LHCN-M2 (cell line): ENCODE measurements at places on chromosomes 4 and X.
A peak's percentile ranks its signal among the peaks of the same experiment; 100 is the strongest.

DNA sequence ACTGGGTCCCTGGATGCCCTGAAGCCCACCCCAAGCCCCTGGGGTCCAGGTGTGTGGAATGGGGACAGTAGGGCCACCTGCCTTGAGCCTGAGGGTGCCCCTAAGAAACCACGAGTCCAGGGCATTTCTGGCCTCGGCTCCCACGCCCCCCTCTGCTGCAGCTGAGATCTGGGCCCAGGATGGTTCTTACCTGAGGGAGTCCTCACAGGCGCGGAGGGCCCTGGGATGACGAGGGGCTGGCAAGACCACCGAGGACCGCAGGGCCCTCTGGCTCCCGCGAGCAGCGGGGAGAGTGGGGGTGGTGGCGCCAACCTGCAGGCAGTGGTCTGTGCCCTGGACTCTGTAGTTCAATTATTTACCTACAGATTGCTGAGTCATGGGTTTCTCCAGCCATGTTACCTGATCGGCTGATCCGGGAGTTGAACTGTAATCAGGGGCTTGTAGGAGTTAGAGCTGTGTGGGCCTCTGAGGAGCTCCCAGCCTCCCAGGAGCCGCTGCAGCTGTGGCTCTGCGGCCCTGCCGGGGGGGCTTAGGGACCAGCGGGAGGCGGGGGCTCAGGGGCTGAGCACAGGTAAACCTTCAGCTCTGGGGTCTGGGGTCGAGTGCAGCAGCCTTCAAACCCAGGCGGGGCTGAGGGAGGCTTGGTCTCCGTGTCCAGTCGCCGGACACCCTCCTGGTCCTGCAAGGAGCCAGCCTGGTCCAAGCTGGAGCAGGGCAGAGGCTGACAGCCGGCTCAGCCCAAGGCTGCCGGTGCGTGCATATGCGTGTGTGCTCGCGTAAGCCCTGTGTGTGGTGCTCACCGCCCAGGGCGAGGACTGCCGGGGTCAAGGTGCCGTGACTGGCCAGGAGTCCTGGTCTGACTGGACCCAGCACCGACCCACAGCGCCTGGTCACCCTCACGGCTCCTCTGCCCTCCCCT, at the start of gene SLC26A1:
TSS of gene SLC26A1 (minus strand) at position 294 of the 919 bp plus-strand sequence. CDS start 1,701 bp downstream, outside the sequence.
- no peak for DNase-seq

DNA sequence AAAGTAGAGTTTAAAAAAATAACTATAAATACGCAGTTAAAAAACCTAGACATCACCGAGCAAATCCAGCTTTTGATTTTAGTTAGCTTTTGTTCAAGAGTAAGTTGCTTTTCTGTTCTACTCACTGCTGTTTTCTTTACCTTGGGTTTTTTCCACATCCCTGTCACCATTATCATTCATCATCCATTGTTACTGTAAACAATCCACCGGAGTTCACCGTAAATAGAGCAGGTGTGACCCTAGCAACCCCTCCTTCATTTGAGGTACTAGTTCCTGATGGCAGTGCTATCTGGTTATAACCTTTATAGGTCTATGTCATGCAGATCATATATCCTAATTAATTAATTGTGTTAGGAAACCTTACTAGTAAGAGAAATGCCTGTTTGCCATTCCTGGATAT, 43.0 kb upstream of the TEX13D start:
- DNase-seq, result no peak

- no peak for DNase-seq
Measured at GRCh38 chrX:147749308-147749707, 162.4 kb upstream of the FMR1 start.

DNA sequence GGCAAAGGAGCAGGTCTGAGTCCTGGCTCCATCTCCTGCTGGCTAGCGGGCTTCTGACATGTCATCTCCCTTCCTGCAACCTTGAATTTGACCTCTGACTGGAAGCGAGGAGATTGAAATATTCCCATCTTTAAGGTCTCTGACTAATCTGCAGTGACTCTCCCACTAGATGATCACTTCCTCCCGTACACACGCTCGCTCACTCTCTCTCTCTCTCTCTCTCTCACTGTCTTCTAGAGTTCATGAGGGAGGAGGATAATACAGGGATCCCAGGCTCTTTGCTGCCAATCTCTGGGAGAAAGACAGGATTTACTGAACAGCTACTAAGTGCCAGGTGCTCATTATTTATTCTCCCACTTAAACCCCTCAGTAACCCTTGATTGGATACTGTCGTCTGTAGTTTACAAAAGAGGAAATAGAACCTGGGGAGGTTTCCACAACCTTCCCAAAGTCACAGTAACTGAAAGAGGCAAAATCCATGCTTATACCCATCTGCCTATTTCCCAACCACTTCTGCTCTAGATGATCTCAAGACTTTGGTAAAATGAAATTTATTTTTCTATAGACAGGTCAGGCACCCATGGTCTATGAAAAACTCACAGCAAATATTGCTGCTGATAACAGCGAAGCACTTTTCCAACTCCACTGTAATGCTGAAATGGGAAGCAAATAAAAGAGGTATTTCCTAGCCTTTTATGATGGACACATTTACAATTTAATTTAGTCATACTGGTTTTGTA, 193.5 kb upstream of the C1QTNF7 start:
- DNase-seq, result peak; percentile 89

GRCh38 chr4:150647008-150647407, 65.1 kb downstream of the MAB21L2 start:
- no peak for DNase-seq

GRCh38 chrX:45850197-45850774, 649.6 kb upstream of the DIPK2B start:
- DNase-seq, result no peak

- no peak for DNase-seq
Measured at GRCh38 chr4:169665046-169665737, 44.8 kb downstream of the CLCN3 start.

DNA sequence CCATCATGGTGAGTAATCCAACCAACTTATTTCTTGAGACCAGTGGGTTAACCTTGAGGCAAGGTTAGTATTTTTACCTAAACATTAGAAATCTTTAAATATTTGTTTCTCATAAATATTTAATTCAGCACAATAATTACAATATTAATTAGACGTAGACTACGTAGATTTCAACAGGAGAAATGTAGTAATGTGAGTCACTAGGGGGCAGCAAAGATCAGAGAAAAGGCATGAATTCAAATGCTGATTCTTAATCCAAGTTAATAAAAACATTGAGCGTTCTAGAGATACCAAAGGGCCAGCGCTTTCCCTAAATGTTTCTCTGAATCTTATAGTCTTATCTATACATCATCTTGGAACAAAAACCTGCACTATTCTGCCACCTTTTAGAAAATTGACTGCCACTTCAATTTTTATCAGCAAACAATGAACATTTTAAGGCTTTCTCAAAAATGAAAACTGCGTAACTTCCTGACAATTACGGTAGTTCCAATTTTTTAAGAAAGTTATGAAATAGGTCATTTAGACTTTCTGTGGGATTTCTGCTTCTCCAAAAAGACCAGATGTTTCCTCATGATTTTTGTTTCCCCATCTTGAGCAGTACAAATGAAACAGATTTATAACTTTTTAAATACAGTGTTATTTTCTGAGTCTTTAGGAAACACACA, 180.7 kb downstream of the GASK1B start:
- peak; percentile 81 for DNase-seq

DNA sequence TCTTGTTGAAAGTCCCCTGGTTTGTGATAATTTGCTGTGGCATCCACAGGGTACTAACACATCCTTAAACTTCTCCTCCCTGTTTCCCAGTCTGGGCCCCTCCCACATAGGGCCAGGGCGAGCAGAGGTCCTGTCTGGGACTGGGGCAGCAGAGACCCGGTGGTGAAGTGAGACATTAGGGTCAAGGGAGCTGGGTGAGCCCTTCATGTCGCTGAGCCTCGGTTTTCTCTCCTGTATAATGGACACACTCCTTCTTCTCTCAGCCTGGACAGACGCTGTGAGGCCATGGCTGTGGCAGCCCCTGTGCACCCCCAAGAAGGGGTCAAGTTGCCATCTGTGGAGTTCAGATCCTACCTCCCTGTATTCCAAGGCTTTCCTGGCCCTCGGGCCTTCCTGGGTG, 33.0 kb upstream of the HMX1 start:
- DNase-seq, result no peak

DNA sequence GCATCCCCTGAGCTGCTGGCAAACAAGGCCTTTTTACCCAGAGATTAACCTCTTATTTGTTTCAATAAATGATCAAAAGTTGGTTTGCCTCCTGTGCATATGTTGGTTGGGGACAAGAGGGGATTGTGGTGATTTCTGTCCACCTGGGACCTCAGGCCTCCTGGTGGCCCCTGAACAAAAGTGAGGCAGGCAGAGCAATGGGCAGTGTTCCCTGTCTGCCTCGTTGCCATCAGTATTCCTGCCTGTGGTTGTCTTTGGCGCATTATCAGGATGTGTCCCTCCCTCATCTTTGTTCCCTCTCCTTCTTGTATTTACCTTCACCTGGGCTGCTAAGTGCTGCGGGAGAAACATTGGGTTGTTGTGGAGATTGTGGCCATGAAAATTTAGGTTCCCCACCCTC, 65.3 kb upstream of the DRD5 start:
- DNase-seq, result no peak

DNA sequence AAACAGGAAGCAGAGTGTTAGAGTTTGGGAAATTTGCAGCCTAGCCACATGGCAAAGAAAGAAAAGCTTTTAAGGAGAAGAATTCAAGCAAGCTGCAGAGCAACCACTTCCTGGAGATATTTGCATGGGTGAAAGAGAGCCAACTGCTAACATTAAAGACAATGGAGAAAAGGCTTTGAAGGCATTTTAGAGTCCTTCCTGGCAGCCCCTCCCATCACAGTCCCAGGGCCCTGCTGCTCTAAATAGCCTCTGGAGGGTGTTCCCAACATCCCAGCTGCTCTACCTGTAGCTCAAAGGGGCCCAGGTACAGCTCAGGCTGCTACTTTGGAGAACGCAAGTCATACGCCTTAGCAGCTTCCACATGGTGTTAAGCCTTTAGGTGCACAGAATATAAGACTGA, 235.9 kb upstream of the FMR1 start:
- no peak for DNase-seq

DNA sequence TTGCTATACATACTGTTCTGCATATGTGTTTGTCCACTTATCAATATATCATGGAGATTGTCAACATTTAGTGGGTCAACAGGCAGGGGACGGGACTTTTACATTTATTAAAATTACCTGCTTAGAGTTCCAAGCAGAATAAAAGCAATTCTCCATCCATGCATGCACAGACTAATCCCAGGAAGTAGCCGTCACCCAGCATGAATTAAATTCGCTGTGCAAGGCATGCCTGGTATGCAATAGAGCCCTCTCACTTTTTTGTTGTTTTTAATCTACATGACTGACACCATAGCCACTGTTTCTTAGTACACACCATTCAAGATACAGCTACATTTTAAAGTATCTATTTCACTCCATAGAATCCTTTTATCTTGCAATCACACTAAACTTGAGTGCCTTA, 108.9 kb downstream of the USP46 start:
- DNase-seq, result no peak

- peak; percentile 65 for DNase-seq
Measured at GRCh38 chr4:176838601-176839433, 46.1 kb upstream of the VEGFC start.

GRCh38 chr4:17719106-17719505, 62.3 kb downstream of the FAM184B start:
- DNase-seq, result no peak

DNA sequence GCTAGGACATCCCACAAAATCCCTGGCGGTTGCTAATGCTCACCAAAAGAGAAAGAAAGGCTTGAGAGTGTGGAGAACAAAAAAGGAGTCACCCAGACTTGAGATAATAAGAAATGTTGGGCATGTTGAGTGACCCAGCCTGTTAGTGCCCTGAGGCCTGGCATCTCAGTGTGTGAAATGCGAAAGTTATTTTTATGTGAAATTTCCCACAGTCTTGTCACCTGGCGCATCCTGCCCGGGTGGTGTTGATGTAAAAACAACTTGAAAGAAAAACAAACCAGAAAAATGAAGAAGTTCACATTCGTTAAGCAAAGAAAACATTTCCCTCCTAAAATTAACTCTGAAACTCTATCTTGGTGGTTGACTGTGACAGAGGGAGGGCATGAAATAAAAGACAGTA, 495.2 kb downstream of the MID1IP1 start:
- DNase-seq, result no peak

DNA sequence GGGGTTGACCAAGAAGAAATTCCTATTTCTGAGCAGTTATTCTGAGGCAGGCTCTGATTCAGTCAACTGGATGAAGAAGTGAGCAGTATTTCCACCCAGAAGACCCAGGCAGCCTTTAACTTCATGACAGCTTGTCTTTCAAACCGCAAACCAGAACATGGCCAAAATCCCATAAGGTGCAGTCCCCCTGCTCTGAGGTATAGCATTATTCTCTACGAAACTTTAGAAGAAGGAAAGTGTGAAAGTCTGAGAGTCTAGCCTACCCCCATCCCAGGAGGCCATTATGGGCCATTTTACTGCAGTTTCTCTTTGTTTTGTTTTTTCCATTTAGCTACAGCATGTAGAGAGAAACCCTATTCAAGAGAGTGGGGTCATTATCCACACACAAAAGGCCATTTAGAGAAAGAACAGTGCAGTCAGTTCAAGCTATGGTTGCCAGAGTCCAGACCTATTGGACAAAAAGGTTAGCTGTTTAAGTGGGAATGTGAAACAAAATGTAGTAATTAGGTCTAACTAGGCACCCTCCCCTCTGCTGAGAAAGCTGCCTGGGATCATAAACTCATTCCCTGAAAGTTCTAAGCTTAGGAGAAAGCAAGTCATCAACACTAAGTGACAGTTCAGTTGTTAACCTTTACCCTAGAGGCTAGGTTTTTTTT, 52.1 kb upstream of the RASGEF1B start:
- no peak for DNase-seq

GRCh38 chr4:14679906-14680305, 322.4 kb upstream of the CPEB2 start:
- DNase-seq, result peak; percentile 92

GRCh38 chr4:10354225-10354624, 103.0 kb downstream of the ZNF518B start:
- no peak for DNase-seq

DNA sequence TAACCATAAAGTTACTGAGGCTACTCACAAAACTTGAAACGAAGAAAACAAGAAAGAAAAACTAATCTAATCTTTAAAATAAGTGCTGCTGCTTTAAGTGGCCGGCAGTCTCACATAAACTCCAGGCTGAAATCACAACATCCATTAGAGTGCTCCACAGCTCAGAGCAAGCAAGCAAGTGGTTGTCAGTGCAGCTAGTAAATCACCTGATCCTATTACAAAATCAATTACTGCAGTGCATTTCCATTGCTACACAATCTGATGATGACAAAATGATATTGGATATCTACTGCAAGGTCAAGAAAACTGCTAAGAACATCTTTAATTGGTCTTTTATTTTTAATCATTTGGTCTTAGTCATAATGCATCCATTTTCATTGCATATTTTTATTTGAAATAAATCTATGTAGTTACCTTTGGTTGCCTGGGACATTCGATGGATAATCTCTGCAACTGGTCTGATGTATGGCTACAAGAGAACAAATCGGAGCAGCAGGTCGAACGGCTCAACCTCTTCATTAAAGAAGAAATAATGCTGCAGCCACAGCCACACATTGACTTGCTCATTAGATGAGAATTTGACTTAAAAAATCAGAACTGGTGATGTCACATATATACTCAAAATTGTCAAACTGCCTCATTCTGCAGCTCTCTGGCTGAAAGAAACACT, 87.7 kb downstream of the FBXW7 start:
- DNase-seq, result no peak
